ENCODE measurements at places on chromosomes 1 and 21.
A peak's percentile ranks its signal among the peaks of the same experiment; 100 is the strongest.

DNA sequence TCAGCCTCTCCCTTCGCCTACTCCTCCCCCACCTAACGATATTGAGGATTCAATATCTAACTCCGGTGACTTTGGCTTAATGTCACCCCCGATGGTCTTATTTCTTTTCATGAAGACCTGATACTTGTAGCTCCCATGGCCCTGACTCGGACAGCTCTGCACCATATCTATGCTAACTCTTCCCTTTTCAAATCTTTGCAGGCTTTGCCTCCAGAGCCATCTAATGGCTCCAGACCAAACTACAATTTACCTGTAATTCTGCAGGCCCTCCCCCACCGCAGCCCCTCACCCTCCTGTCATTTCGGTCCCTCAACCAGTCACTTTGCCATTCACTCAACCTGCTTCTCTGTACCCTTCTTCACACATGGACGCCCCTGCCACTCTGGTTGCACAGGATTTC lies 7.9 kb upstream of the GSTM5 start:
- ATAC-seq: no peak

- ATAC-seq: no peak
Measured at GRCh38 chr1:148318123-148318903, 164.8 kb downstream of the PPIAL4G start.

DNA sequence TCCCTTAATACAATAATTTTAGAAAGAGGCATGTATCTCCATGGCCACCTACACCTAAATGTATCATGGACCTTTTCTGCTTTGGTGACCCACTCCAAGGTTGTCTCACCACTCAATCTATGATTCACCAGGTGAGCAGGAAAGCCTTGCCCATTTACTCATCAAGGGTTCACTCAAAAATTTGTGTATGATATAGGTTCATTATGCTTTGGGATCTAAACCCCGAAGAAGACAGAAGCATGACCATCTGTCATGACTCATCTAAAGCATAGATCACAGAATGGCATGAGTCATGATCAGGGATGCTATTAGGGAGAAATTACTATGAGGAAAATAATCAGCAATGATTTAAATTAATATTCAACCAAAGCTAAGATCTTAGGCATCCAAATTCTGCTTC lies 38.5 kb downstream of the PYHIN1 start:
- ATAC-seq: no peak

- peak; percentile 97 for ATAC-seq
Measured at GRCh38 chr1:209926045-209926444, 12.0 kb upstream of the SYT14 start.

DNA sequence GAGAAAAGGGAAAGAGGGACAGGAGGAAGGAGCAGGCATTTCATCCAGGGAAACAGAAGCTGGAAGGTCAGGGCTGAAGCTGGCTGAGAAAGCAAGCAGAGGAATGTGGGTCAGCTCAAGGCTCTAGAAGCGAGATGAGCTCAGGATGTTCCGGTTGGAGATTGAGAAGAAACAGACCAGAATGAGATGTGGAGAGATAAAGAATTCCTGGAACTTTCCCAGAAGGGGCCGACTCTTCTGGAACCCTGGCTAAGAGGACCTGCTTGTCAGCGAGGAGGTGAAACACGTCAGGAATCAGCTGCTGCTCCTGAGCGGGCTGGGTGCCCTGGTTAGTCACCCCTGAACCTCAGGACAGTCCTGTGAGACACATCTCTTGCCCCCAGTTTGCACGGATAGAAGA lies 75.9 kb downstream of the HUNK start:
- ATAC-seq: no peak

GRCh38 chr1:207897188-207897587 lies 13.7 kb downstream of the CD34 start:
- peak; percentile 63 for ATAC-seq

DNA sequence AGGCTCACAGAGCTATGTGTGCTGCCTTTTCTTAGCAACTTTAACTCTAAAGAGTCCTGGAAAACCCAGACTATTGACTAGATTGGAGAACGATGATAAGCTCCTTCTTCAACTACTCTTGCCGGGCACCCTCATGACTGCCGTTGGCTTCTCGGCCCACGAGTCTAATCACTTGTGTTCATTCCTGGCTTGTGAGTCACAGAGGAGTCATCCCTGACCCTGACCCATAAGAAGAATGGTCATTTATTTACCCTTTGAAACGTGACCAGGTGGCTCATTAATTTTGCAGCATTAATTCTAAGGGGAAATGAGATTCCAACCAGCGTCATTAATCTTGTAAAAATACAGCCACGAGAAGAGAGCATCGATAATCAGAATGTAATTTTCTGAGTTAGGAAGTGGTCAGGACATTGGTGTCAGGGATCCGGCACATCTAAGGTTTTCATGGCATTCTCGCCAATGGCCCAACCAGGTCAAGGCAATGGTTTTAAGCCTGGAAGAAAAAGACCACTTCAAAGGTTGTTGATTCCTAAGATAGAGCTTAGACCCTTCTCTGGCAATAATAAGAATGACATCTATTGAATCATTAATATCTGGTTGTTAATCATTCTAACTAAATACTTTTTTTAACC lies 183.6 kb upstream of the RUNX1 start:
- ATAC-seq: peak; percentile 69

GRCh38 chr1:187009320-187009719 lies 180.6 kb downstream of the PLA2G4A start:
- no peak for ATAC-seq

- ATAC-seq: no peak
Measured at GRCh38 chr1:166155108-166155507, 11.7 kb downstream of the FAM78B start.

- no peak for ATAC-seq
Measured at GRCh38 chr1:211764701-211765100, 65.9 kb downstream of the LPGAT1 start.

GRCh38 chr1:47578026-47578720 lies 140.3 kb downstream of the FOXD2 start:
- no peak for ATAC-seq

DNA sequence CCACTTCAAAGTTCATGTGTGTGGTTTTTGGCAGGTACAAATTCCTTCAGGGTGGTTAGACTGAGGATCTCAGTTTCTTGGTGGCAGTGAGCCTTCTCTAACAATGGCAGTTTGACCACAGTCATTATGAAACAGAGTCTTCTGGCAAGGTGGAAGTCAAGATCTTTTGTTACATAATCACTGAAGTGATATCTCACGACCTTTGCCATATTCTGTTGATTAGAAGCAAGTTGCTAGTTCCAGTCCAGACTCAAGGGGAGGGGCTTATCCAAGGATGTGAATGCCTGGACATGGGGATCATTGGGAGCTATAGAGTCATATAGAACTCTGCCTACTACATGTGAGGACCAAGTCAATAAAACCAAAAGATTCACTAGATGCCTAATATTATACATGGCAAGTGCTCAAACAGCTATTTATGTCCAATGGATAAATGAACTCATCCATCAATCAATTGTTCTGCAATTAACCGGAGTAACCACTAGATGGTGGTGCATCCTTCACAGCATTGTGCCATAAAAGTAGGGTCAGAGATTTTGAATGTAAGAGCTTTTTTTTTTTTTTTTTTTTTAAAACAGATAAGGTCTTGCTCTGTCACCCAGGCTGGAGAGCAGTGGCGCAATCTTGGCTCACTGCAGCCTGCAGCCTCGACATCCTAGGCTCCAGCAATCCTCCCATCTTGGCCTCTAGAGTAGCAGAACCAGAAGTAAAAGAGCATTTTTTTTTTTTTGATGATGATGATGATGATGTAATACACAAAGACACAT lies 131.9 kb downstream of the CRB1 start:
- ATAC-seq: peak; percentile 72

DNA sequence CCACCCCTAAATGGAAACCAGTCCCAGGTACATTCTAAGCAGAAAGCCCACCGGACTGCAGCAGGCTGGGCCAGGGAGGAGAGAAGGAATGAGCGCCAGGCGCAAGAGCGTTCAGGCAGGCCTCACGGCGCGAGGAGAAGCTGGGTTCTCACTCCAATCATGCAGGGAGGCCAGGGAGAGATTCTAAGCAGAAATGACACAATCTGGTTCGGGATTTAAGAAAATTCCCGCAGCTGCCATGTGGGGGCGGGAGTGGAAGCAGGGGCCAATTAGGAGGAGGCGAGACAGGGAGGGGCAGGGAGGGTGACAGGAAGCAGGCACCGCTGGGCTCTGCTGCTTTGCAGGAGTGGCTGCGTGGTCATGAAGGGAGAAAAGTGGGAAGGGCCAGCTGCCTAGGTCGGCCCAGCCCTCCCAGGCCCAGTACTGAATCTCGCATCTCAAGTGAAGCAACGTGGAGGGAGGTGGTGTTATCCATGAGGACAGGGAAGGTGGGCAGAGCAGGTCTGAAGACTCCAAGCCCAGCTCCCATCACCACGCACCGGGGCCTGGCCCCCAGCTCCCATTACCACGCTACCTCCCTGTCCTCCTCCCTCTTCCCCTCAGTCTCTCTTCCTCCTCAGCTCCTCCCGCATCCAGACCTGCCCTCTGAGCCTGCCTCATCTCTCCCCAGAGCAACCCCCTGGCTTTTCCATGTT lies 11.8 kb downstream of the NPHP4 start:
- peak; percentile 42 for ATAC-seq

- peak; percentile 22 for ATAC-seq
Measured at GRCh38 chr1:234584926-234585325, 25.1 kb downstream of the IRF2BP2 start.

DNA sequence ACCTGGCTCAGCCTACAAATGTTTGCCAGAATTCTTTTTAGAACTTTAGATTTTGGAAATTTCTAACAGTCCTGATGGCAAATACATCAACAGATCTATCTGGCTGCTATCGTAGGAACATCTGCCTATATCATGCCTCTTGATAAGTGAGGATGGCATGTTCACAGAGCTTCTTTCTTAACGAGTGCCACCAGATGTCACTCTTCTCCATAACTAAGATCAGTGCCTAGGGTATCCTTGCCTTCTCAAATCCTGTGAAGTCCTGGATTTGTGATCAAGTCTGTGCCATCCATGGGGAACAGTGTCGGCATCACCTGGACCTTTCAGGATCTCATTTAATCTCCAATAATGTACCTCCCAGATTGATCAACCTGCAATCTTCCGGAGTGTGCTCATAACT lies 36.5 kb upstream of the CD5L start:
- ATAC-seq: peak; percentile 95

- ATAC-seq: no peak
Measured at GRCh38 chr1:79124756-79125155, 118.2 kb upstream of the ADGRL4 start.

DNA sequence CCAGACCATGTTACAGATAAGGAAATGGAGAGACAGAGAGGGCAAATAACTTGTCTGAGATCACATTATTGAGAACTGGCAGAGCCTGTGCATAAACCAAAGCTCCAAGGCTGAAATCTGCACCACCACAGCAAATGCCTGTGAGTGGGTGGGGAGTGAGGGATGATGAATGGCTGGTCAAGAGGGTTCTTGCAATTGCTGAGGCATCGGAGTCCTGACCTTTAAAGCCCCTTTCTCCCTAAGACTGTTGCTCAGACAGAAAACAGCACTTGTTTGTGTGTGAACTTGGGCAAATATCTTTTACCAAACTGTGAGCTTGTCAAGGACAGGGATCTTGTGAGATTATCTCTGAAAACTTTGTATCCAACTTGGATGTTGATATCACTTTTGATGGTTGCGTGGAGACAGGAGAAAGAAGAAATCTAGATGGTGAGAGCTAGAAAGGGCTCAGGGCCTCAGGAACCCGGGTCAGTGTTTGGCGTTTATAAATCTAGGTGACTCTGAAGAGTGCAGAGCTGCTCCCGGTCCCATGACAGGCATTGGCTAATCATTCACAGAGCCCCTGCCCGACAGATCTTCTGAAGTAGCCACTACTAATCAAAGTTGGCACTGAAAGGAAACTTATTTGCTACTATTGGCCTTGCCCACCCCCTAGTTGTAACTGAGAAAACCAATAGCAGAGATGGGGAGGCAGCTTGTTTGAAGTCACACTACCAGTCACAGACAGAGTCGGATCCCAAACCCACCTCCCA lies 122.3 kb downstream of the FOXD2 start:
- no peak for ATAC-seq

DNA sequence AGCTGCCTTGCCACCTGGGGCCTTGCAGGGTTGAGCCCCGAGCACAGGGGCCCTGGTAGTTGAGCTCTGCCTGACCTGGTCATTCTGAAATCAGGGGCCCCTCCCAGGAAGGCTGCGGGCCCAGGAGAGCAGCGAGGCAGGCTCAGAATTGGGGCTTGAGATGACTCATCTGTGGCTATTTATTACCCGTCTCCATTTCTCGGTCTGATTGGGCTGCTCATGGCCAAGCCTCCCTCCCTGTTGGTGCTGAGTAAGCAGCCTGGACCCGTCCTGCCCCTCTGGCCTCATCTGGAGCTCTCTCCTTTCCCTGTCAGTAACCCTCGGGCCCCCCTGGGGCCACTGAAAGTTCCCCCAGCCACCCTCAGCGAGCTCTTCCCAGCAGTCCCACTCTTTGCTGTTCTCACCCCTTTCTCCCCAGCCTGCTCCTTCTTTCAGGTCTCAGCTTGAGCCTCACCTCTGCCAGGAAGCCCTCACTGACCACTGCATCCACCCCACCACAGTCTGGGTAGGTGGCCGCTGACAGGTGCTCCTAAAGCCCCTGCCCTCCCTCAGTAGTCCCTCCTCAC lies 11.0 kb upstream of the TNFRSF8 start:
- peak; percentile 98 for ATAC-seq

GRCh38 chr1:204094856-204095634 lies 22.1 kb downstream of the SOX13 start:
- no peak for ATAC-seq

DNA sequence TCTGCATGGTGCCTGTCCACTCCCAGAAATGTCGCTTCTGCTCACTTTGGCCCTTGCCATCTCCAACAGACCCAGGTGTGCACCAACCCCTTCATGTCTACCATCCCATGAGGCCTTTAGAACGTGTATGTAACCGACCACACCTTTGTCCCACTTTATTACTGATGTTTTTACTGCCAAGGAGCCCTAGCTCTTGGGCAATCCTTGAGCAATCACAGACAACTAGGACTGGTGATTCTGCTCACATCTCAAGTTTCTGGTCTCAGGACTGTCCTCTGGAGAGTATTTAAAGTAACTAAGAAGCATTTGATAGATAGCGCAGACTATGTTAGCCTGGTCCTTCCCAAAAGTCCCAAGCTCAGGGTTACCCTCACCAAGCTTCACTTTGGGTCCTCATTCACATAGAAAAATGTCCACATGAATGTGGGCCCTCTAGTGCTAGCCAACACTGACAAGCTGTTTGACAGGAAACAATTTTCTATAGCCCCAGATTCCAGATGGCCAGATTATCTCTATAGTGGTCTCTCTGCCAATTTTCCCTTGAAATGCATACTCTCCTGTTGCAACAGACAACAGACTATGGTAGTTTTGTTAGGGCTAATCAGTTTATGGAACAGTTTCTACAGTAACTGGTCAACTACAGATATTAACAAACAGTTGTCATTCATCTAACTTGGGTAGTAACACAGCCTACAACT lies 6.9 kb upstream of the TMEM81 start:
- ATAC-seq: no peak

- ATAC-seq: no peak
Measured at GRCh38 chr1:26743426-26744059, 44.2 kb upstream of the PIGV start.

GRCh38 chr1:71377886-71378285 lies 297.1 kb upstream of the ZRANB2 start:
- ATAC-seq: no peak

GRCh38 chr1:150804671-150805070 lies 3.4 kb downstream of the CTSK start:
- no peak for ATAC-seq
